ENCODE measurements at places on chromosomes 2 and 18. TPM values are rescaled to one million over a fixed set of nuclear protein-coding genes. Genes with fewer than 3 reads are reported as not detected.

DNA sequence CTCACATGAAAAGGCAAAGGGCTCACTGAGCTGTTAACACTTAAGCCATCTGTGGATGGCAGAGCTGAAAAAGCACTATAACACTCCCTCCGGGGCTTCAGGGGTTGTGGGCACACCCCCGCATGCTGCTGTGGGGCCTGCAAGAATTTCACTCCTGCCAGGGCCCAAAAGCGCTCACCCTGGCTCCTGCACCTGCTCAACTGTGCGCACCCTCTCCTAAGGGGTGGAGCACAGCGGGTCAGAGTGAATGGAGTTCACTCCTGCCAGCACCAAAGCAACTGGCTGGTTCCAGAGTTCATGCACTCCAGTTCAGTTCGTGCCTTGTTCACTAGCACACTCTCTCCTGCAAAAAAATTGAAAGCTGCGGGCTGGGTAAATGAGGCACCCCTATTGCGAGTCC, 814.2 kb upstream of the SLC39A10 start:
- DNase-seq: no peak

DNA sequence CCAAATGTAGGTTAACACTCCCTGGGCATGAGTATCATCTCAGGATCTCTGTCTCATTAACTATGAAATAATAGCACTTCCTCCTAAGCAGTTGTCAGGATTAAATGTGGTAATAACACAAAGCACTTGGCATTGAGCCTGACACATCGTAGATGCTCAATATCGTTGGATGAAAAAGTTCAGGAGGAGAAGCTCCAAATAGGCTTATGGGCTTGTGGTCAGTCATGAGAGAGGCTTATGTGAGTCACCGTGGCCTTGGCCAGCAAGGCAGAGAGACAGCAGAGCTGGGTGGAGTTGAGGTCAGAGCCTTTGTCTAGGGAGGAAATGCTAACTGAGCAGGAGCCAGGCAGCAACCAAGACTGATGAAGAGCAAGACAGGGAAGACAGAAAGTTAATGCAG, 68.3 kb upstream of the PPM1B start:
- no peak for DNase-seq

DNA sequence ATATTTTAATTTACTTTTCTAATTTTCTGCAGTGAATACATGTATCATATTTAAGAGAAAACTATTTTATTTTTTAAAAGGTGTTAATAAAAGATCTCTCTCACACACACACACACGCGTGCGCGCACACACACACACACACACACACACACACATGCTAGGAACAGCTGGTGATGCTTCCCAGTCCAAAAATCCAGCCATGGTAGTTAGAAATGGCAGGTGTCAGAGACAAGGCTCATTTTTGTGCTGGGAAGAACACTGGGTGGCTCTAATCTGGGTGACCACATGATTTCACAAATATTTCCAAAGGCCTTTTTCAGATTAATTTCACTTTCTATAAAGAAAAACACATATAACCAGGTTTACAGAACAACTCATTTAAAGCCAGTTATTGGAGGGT, 104.5 kb upstream of the NCK2 start:
- DNase-seq: no peak

Gene CCDC178
- 1.1 TPM for total RNA-seq

DNA sequence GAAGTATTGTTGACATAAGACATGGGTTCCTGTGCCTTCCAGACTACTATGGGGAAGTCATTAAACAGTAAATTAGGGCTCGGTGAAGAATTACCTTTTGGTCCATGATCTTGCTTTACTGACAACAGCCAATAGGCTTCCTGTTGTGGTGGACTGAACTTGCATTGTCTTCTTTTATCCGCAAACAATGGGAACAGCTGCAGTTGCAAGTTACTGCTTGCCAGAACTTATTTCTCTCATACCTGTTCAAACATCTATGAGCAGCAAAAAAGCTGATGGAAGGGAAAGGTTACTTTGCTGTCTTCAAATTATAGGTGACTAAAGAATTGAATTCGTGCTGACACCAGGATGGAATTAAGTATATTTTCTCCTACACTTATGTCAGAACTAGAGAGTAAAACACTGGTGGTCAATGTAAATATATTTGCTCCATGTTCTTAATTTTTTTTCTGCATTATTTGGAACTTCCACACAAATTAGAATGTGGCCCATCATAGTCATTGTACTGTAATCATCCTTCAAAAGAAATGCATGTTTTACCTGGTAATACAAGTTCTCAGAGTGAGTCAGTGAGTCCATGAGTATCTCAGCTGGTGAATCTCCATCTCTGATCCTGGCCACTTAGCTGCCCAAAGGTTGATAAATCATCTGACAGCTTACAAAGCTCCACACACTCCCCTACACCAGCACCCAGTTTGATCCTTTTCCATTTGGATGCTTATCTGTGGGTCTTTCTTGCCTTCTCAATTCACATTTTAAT, 37.3 kb upstream of the RNF152 start:
- no peak for DNase-seq

GRCh38 chr2:240285725-240286124, 145.3 kb upstream of the OTOS start:
- no peak for DNase-seq

DNA sequence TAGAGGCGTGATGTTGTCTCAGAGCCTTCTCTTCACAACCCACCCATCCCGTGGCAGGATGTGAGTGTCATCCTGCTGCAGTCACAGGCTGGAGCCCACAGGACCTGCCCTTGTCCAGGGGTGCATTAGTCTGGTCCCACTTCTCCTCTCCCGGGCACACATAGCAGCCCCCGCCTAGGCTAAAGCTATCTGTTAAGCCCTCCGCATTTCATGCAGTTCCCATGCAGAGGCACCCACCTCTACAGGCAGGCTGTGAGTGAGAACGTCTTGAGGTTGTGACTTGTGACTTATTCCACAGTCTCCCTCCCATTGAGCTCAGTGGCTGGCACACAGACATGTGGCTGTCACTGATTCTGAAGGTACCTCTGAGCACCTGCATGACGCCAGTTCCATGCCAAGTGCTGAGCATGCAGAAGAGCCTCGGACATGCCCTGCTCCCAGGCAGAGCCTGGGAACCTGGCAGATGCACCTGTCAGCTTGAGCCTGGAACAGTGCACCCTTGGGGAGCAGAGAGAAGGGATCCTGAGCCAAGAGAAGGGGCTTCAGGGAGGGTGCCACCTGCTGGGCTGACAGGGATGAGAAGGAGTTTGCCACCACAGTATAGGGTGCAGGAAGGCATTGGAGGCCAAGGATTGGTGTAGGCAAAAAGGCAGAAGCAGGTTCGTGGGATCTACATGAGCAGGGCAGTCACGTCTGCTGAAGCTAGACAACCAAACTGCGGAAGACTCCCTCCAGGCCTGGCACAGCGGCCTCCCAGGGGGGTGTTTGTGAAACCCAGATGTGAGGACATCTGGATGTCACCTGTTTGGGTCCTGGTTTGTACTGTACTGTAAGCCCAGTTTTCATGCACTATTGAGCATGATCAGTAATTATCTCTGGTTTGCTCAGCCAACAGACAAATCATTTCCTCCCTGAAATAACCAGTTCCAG, 213.6 kb downstream of the GLI2 start:
- DNase-seq: no peak

DNA sequence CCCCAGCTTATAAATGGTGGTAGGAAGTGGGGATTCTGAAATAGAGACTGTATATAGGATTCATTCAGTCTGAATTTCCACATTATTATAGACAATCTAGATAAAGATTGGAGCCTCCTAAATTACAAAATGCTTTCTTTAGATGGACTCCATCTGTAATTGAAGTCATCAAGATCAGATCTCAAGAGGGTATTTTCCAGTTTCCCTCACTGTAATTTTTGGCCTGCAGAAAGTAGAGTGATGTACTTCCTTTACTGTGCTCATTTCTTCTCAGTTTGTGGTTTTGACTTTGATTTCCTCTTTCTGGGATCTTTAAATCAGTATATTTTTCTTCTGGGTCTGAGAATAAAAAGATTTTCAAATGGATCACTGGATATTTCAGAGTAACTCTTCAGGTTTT, 7.2 kb downstream of the BABAM2 start:
- DNase-seq: no peak

- no peak for DNase-seq
Measured at GRCh38 chr2:15595342-15595905, 3.8 kb downstream of the DDX1 start.

Gene IL36B
- not detected for total RNA-seq
